ENCODE measurements at places on chromosomes 7 and 10.
A peak's percentile ranks its signal among the peaks of the same experiment; 100 is the strongest.

GRCh38 chr7:100088621-100089457, at the start of gene COPS6:
TSS of gene COPS6 (plus strand) at chr7:100088969. CDS start at chr7:100088991, 22 bp downstream.
- no peak for DNase-seq

GRCh38 chr7:82600531-82600930, 157.0 kb upstream of the CACNA2D1 start:
- no peak for DNase-seq

DNA sequence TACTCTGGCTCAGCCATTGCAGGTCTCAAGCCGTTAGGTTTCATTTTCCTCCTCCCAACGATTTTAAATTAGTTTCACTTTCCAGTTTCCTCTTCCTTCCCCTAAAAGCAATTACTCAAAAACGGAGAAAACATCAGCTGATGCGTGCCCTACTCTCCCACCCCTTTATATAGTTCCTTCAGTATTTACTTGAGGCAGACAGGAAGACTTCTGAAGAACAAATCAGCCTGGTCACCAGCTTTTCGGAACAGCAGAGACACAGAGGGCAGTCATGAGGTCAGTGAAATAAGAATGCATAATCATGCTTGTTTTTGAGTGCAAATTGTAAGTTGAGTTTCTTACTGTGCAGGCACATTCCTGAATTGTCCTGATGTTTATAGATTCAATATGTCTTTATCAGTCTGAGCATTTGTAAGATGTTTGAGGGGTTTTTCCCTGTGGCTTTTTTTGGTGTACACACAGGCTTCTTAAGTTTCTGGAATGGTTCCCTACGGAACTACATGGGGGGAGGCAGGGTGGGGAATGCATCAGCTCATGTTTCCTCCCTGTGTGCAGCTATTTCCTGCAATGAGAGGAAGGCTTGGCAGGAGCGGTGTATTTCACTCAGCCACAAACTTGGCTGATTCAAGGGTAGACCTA, at the start of gene IFIT3:
IFIT3 (plus strand) TSS at position 195 of the 639 bp plus-strand sequence; CDS start at position 272, 77 bp downstream.
- DNase-seq = no peak

- DNase-seq = no peak
Measured at GRCh38 chr7:15123901-15124300, 221.3 kb upstream of the DGKB start.

DNA sequence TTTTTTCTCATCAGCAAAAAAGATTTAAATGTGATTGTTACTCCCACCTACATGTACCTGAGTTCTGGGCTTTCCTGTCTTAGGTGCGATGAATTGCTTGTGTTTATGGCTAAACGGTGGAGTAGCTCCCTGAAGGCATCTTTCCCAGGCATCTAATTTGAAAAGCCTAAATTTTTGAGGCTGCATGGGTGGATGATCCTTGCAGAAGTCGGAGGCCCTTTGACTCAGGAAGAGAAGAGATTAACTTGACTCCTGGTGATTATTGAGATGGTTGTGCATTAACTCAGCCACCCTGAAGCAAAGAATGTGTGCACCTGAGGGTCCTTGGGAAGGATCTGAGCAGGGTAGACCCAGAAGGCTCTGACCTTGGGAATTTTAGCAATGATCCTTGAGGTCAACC, 155.6 kb upstream of the SEMA3C start:
- no peak for DNase-seq

GRCh38 chr7:55161154-55161687, 142.4 kb downstream of the EGFR start:
- DNase-seq = no peak

DNA sequence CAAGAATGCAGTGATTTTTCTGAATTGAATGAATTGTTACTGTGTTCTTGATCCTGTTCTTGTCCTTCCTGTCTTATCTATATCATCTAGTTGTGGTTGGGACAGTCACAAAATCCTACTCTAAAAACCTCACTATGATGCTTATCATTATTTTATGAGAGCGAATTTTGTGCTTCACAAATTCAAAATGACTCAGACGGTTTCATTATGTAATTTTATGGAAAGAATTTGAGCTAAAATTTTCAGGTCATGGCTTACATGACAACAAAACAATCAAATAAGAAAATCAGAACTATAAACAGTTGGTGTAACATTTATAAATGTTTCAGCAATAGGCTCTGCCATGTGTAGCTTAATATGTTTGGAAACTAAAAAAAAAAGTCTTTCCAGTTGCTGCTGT, 6.9 kb downstream of the PRKAR2B start:
- no peak for DNase-seq

DNA sequence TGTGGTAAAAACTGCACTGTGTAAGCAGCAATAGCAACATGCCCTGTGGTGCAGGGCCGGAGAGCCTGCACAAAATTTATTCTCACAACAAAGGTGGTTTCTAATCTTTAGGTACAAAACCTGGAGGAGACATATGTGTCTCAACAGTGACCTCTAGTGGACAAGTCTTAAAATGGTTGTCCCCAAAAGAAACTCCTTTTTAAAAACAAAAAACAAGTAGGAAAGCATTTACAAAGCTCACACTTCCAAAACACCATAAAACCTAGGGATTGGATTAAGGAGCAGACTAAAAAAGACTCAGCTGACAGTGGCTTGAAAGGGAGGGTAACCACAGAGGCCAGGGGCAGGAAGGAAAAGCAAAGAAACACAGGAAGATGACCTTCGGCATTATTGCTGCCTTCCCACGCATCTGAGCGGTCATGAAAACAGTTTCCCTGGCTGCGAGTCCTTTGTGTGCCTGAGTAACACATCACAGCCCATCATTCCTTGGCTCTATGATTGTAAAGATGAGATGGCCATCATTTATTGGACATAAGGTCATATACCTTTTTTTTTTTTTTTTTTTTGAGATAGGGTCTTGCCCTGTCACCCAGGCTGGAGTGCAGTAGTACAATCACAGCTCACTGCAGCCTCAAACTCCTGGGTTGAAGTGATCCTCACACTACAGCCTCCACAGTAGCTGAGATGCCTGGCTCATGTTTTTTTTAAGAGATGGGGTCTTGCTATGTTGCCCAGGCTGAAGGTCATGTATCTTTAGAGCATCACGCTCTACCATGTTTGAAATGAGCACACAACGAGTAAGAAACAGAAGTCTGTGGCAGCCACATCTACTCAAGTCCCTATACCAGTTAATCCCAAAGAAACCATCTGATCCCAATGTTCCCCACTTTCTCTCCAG, 39.5 kb downstream of the RSU1 start:
- DNase-seq = peak; percentile 15

GRCh38 chr7:19928247-19928646, 154.8 kb upstream of the TMEM196 start:
- DNase-seq = no peak

GRCh38 chr7:74324531-74325209, 35.5 kb downstream of the CLIP2 start:
- no peak for DNase-seq

- no peak for DNase-seq
Measured at GRCh38 chr10:92082583-92083280, 159.2 kb downstream of the BTAF1 start.

DNA sequence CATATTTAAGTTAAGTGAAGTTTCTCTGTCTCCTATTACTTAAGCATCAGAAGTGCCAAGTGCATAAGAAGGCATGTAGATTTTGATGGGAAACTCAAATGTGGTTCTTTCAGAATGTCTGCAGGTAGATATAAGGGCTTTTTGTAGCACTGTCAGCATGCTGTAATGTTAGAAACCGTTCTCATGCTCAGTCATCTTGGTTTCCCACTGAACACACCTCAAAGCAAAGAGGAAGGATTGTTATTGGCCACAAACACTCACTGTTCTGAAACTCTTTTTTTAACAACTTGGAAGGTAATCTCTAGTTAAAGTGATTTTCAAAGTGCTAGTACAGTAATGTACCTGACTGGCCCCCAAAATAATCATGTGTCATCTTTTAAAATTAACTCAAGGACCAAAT, 126.0 kb downstream of the AASS start:
- no peak for DNase-seq

GRCh38 chr7:76424413-76425111, at the start of gene ZP3:
TSS of gene ZP3 (plus strand) at chr7:76424950. CDS start at chr7:76424965, 15 bp downstream.
- DNase-seq = no peak

- DNase-seq = no peak
Measured at GRCh38 chr10:52440612-52441285, 126.7 kb downstream of the DKK1 start.

- no peak for DNase-seq
Measured at GRCh38 chr10:100186253-100187212, 704 bp upstream of the ERLIN1 start.

GRCh38 chr7:1901431-1902210, 231.5 kb downstream of the ELFN1 start:
- DNase-seq = no peak

DNA sequence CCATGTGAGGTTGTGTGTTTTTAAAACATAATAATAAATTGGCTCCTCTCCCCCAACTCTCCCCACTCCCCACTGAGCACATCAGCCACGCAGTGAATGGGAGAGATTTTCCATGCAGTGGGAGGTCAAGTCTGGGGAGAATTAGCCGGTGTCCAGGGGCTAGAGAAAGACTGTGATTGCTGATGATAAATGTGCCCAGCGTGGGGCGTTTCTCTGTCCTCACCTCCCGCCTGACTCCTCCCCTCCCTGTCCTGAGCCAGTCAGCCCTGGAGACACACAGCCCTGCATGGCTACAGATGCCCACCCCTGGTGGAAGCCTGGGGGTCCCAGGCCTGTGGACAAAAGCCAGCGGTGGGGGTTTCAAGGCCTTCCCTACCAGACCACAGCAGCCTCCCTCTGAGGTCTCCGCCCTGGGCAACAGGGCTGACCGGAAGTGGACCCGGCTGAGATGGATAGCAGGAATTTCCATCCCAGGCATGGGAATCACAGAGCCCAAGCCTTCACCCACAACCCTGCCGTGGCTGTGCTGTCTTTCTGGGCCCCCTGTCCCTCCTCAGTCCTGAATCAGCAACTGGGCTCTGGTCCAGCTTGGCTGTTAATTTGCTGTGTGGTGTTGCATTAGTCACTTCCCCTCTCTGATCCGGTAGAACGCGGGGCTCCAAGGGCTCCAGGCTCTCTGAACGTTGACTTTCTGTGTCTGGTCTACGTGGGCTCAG, 46.8 kb upstream of the SLC29A3 start:
- no peak for DNase-seq

DNA sequence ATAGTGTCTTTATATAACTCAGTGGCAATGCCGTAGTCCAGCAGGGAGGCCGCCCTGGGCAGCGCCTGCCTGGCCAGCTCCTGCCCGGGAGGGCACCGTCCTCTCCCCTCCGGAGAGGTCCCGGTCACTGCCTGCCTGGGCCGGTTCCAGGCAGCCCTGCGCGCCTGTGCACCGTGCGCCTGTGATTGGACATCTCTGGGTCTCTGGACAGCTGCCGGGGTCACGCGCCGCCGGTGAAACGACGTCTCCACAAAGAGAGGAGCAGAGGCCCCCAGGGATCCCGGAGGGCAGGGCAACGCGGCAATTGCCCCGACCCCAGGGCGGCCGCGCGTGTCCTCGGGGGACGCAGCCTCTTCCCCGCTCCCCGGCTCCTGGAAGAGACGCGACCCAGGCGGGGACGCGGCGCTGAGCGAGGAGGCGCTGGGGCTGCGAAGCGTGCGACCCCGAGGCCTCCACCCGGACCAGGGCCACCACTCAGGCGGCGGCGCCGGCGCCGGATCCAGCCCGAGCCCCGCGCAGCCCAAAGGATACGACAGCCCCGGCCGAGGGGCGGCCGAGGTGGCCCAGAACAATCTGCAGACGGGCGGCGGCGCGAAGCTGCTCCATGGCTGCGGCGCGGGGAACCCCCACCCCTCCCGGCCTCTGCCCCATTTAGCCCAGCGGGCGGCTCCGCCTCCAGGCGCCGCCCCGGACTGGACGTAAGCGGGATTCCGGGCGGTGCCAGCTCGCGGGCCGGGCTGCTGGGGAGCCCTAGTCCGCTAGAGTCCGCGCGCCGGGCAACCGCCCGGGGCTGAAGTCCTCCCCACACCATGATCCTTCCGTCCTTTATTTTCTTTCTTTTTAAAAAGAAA, at the start of gene PHYH:
PHYH (minus strand) TSS at position 628 of the 851 bp plus-strand sequence; CDS start at position 606, 22 bp downstream.
- no peak for DNase-seq

DNA sequence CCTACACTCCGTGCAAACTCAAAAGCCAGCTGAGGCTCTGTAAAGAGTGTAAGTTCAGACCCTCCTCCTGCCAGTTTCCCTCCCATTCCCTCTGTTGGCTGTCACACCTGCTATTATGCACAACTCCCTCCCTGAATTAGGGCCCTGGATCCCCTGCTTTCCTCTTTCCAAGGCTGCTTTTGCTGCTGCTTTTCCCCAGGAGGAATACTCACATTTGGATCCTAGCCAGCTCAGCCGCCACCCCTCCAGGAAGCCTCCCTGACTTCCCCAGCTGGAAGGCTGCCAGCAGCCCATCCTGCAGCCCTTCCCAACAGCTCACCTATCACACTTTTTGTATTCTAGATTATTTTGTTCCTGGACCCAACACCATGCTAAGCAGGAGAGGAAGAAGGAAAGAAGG, 40.9 kb upstream of the WDR11 start:
- DNase-seq = no peak

DNA sequence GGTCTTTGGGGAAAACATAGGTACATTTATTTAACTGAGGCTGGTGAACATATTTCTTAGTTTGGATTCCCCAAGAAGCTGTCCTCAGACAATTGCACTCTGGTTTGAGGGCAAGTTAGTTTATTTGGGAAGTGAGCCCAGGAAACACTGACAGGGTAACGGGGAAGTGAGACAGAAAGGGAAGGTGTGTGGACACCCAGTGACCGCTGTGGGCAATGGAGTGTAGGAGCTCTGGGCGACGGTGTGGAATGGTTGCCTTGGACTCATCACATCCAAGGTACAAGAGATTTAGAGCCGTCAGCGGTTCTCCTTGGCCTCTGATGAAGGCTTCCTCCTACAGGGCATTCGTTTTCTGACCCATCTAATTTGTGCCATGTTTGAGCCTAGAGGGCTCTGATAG, 7.1 kb downstream of the MRC1 start:
- DNase-seq = no peak

DNA sequence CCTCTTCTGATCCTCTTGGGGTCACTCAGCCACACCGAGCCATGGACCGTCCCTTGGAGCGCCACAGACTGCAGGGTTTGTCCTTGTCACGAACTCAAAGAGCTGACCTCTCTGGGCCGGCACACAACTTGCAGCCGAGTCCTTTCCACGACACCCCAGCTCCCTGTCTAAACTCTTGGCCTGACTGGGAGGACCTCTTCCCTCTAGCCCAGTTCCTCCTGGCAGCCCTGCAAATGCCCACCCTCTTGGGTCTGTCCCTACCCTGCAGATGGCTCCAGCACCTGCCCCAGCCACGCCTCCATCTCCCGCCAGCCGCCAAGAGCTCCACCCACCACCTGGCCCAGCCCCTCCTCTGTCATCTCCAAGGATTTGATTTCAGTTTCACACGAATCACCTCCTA, 339.2 kb downstream of the DNAJB6 start:
- DNase-seq = no peak

GRCh38 chr7:3569643-3570042, 268.6 kb downstream of the SDK1 start:
- no peak for DNase-seq

DNA sequence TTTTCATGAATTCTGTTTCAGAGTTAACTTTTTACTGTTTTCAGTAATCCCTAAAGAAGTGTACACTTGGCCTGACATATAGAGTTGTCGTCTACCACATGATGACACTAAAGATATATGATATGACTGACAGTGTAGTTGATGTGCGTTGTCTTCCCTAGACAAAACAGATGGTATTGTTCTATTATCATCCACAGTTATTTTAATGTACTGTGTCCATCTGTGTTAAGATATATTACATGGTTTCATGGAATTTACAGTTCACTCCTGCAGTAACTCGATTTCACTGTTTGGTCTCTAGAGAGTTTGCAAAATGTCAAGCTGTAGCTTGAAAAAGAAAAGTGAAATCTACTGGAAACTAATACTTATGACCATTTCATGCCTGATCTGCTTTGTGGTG, 18.1 kb downstream of the FOXP2 start:
- DNase-seq = no peak
